DMS153 (cell line): ENCODE measurements at places on chromosomes 1 and 21.

- no peak for DNase-seq
These were observed 602.8 kb downstream of the BRINP3 start for GRCh38 chr1:189874715-189875435.

DNA sequence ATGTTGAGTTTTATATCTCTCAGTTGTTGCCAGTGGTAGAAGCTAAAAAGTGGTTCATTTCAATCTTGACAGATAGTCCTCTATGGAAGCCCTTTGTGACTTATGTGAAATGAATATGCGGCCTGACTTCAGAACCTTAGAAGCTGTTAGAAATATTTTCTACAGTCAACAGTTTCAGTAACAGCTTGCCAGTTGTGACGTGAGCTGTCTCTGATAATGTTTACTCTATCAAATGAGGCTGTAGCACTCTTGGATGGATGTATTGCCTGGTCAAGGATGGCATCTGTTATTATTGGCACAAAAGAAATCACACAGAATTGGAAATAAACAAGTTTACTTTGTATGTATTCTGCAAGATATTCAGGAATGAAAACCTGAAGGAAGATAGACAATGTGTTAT is 31.9 kb downstream of the SNX7 start:
- DNase-seq, result no peak

DNA sequence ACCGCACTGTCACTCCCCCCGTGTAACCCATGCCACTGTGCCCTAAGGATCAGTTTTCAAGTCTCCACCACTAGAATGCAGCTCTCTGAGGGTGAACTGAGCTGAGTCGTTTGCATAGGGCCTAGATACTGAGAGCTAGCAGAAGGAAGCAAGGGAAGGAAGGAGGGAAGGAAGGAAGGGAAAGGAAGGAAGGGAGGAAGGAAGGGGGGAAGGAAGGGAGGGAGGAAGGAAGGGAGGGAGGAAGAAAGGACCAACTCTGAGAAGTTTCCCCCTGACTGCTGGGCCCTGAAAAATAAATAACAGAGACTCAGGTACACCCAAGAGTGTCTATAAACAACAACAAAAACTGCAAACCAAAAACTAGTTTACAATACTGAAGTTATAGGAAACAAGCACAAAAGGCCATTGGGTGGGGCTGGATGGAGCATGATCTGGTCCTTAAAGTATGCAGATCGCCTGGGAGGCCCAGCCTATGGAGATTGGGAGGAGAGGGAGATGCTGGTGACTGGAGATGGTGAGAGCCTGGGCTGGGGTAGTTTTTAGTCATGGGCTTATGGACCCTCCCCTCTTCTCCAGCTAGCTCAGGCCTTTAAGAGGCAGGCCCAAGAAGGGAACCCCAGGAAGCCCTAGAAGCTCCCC is 1.7 kb upstream of the MRPS15 start:
- DNase-seq, result no peak

DNA sequence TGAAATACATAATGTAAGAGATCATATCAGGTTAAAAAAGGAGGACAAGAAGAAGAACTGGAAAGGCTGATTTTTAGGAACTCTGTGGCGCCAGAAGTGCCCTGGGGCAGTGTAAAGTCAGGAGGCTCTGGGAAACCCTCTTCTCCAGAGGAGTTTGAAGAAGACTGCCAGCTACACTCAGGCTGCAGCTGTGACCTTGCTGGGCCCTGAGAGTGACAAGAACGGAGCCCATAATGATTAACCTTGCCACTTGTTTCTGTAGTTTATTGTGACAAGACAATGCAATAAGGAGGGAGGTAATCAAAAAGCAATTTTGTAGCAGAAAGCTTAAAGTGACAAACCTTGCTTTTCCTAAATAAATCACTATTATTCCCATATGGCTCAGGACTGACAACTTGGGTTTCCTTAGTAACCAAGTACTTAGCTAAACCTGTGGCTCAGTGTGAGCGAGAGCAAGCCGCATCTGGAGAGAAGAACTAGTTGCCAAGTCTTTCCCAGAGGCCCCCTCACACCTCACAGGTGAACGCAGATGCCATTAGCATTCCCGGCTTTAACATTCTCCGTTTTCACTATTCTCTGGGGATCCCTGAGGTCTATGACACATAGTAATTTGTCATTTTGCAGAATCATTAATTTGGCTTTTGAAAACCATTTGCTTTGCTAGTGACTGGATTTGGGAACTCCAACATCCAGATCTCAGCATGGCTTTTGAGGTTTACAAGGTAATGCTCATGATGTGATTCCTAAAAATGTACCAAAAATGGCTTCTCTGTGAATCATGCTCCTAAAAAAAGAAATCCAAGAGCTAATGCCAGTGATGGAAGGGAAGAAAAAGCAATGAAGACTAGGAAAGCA is 115.9 kb downstream of the OMA1 start:
- no peak for DNase-seq

GRCh38 chr1:28259934-28260802 is 850 bp downstream of the SESN2 start:
- no peak for DNase-seq

GRCh38 chr1:55483523-55483922 is 268.4 kb upstream of the USP24 start:
- DNase-seq, result no peak

DNA sequence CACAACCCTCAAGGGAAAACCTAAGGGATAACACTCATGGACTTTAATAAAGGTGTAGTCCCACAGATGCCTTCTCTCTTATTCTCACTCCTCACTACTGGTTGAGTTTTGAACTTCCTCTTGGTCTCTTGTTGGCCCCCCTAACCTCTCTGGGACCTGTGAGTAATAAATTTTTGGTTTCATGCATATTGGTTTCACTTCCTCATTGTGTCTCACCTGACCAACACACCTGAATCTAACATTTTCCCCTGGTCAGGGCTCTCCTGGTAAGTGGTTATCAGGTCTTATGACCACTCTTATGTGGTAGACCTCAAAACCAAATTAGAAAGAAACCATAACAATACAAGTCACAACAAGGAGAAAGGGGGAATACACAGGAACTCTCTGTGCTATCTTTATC is 60.5 kb upstream of the PRMT6 start:
- DNase-seq, result no peak

- DNase-seq, result no peak
These were observed 38.7 kb downstream of the MAPKAPK2 start for GRCh38 chr1:206723462-206723804.

DNA sequence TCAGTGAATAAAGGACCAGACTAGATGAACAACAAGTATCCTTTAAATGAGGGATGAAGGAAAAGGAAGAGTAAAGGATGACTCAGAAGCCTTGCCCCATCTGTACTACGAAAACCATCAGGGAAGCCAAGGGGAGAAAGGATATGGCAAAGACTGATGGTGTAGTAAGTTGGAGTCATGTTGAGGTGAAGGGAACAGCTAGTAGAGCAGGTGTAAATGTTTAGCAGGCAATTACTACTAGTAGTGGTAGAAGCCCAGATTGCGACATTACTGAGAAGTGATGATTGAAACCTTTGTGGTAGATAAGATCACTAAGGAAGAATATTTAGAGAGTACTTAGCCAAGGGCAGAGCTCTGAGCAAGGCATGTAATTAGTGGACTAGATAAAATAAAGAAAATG is 84.0 kb downstream of the PHTF1 start:
- DNase-seq, result no peak

- no peak for DNase-seq
These were observed 18.5 kb downstream of the TP73 start for GRCh38 chr1:3670823-3671265.

DNA sequence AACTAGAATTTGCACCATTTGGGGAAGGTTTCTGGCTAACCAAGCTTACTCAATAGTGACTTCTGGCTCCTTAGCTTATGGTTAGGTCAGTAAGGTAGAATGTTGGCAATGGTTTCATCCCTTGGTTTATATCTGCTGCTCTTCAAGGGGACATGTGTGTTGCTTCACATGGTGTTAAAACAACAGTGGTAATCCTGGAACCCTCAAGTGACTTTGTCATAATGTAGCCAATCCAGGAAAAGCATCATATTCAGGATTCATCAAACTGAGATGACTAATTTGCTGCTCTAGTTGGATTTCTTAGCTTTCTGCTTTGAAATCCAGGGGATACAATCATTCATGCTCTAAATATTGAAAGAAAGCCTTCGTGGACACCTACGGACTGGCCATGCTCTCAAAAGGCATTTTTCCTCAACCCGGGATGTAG is 108.7 kb downstream of the RGL1 start:
- no peak for DNase-seq

DNA sequence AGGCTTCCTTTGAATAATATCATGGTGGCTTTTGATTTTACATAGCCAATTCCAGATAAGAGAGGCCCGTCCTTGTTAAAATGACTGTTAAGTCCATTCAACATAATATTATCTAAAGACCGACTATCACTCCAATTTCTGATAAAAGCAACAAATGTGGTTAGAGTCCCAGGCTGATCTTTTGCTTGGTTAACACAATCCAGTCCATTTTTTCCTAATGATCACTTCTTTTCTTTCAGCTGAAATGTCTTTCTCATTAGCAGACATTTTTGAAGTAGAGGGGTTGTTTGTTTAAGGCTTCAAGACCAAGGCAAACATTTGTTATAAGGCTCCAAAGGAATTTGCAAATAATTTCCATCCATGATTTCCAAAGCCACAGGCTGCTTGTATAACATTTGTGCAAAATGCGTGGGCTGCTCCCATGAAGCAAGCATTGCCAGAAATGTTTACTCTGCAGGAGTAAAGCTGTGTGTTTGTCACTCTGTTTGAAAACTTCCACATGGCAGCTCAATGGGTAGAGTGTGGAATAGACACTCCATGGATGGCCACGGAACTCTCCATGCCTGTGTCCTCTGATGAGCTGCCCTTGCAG is 111.5 kb downstream of the PSMG1 start:
- peak; percentile 26 for DNase-seq

DNA sequence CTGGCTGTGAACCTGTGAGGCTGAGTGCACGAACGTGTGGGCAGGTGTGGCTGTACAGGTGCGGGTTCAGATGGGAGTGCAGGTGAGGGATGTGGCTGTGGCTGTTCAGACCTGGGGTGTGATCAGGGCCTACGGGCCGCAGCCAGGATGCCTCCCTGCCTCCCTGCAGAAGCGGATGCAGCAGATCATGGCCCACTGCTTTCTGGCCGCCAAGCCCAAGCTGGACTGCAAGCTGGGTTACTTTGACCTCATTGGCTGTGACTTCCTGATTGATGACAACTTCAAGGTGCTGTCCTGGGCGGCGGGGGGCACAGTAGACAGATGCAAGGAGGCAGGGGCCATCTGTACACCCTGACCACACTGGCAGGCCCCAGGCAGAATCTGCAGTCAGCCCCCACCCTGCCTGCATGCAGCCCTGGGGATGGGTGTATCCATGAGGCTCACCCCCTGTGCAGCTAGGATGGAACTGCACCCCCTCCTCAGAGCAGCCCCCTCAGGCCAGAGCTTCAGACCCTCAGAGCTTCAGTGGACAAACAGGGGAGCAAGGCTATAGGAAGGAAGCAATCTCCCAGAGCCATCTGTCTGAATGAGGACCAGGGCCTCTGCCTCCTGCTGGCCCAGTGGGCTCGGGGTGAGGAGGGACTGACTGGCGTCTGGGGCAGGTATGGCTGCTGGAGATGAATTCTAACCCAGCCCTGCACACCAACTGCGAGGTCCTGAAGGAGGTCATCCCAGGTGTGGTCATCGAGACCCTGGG is 9.8 kb downstream of the TNFRSF18 start:
- no peak for DNase-seq

- DNase-seq, result no peak
These were observed 218.5 kb downstream of the SDCCAG8 start for GRCh38 chr1:243474136-243474881.

- DNase-seq, result no peak
These were observed 32.5 kb downstream of the PLEKHO1 start for GRCh38 chr1:150182247-150182646.

DNA sequence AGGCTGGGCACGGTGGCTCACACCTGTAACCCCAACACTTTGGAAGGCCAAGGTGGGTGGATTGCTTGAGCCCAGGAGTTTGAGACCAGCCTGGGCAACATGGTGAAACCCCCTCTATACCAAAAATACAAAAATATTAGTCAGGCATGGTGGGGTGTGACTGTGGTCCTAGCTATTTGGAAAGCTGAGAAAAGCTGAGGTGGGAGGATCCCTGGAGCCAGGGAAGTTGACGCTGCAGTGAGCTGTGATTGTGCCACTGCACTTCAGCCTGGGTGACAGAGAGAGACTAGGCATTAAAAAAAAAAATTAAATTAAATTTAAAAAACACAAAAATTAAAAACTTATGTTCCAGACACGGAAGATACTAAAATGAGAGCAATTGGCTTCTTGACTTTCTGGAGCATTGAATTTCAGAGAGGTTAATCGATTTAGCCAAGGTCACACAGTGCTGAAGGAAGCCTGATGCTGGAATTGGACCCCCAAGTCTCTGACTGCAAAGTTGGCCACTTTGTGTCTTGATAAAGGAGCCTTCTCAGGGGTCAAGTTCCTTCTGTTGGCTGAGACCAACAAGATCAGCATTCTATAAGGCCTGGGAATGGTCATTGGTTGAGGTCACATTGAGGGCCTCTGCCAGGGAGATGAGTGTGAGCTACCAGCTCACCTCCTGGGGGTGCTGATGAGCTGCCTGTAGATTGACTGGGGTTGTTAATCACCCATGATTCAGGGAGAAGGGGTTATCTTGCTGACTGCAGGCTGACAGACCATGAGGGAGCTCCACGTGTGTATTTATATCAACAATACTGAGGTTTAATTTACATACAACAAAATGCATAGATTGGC is 54.3 kb downstream of the RPS6KA1 start:
- no peak for DNase-seq

DNA sequence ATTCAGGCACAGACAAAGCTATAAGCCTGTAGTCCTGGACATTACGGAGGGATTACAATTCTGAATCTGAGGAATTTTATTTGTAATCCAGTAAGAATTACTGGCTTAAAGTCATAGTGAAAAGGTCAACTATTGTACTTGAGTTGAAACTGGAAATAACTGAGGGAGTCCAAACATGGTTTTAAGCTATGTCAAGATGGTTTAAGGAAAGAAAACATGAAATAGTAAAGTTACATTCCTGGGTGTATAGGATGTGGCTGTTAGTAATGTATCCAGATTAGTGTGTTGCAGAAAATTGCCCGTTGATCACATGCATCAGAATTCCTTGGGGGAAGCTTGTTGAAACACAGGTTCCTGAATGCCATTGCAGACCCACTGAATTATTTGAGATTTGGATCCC is 124.8 kb upstream of the GORAB start:
- no peak for DNase-seq

DNA sequence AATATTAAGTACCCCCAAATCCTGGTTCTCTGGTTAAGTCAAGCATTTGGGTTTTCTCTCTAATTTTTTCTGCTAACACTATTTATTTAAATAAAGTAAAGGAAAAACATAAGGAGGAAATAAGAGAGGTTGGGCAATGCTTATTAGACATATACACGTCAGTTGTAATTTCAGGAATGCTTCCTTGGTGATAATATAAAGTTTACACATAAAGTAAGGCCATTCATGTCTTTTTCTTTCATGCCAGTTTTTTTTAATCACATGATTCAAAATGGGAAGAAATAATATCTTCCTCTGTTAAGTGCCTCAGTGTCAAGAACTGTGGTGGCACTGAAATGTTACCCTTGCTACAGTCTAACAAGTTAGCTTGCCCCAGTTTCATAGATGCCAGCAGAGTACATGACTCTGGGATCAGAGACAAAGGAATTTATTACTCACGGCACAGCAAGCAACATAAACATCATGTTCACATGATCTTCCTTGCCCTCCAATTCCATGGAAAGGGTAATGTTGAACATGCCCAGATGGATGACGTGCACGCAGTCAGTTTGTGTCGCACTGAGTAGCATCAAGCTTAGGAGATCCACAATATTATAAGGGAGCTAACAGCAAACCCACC is 184.9 kb downstream of the PLA2G4A start:
- DNase-seq, result no peak
